ENCODE measurements at places on chromosomes 13 and 19.

DNA sequence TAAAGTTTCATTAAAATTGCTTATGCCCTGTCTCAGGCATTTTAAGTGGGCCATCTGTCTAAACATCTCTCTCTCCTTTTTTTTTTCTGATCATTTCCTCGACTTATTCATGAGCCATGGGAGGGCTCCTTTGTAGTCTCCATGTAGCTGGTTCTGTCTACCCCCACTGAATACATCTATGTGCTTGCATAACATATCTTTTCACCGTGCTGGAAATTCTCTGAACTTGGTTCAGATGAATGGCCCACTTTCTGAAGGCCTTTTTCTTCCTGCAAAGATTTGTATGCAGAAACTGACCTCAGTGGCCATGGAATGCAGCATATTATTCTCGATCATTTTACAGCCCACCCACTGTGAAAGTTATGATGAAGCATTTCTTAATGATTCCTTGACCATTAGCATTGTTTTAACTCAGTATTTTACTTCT lies 225.3 kb downstream of the GGACT start:
- peak; percentile 72 for DNase-seq

DNA sequence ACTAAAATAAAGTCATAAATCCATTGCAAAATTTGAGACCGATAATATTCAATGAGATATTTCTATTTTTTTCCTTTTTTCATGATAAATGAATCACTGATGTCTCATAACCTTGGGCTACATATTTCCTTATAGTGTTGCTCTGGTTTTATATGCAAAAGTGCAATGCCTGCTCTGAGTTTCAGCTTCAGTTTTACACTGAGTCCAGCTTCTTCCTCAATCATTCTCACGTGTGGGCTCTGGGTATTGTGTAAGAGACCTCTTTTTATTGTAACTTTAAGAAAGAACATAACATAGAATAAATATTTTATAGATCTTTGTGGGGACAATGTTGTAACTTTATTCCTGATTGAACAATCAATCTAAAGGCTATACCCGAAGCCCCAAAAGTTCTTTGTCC lies 280.2 kb upstream of the EDNRB start:
- DNase-seq, result no peak

DNA sequence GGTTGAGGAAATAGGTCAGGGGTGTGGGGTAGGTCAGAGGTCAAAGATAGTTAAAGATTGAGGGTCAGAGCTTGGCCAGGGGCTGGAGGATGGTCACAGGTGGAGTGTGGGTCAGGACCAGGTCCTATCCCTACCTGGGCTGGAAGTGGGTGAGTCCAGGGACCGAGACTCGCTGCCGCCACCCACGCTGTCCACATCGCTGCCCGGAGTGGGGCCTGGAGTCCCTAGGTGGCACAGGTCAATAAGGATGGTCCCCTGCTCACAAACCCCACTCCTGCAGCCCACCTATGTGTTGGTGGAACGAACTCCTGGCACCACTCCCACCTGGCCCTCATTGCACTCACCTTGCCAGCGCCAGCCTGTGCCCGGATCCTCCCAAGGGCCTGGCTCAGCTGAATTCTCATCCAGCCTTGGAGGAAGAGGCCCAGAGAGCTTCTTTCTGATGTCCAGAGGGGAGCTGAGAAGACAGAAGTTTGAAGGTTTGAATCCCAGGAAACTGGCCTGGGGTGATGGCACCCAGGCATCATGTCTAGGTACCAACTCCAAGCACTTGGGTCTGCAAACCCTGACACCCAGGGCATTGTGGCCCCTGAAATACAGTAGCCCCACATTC lies 6.8 kb downstream of the GMIP start:
- DNase-seq, result no peak

DNA sequence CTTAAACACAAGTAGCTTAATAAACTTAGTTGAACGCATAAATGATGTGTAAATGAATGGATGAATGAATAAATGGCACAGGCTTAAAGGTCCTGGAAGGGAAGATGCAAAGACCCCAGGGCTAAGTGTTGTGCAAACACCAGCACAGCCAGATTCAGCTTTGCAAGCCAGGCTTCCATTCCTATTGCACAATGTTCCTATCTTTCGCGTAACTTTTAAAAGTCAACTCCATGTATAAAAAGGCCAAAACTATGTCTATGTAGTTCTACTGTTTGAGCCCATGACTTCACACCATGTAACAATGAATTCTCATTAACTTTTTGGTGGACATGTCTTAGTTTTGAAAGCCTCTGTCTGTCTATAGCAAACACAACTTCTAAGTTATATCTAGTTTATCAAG lies 226.0 kb downstream of the NALCN start:
- DNase-seq, result no peak

- DNase-seq, result no peak
These were observed 17.9 kb upstream of the OR10H5 start for GRCh38 chr19:15769586-15769985.

DNA sequence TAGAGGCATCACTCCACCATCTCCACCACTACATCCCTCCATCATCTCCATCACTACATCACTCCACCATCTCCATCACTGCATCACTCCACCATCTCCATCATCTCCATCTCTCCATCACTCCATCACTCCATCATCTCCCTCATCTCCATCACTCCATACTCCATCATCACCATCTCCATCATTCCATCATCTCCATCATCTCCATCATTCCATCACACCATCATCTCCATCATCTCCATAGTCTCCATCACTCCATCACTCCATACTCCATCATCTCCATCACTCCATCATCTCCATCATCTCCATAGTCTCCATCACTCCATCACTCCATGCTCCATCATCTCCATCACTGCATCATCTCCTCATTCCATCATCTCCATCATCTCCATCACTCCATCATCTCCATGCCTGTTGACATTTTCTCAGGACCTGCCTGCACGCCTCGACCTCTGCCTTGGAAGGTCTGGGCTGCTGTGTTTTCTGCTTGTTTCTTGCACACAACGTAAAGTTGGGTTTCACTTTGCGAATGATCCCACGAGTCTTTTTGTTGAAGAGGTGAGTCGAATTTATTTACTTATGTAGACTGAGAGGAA lies 21.2 kb upstream of the RASA3 start:
- no peak for DNase-seq

DNA sequence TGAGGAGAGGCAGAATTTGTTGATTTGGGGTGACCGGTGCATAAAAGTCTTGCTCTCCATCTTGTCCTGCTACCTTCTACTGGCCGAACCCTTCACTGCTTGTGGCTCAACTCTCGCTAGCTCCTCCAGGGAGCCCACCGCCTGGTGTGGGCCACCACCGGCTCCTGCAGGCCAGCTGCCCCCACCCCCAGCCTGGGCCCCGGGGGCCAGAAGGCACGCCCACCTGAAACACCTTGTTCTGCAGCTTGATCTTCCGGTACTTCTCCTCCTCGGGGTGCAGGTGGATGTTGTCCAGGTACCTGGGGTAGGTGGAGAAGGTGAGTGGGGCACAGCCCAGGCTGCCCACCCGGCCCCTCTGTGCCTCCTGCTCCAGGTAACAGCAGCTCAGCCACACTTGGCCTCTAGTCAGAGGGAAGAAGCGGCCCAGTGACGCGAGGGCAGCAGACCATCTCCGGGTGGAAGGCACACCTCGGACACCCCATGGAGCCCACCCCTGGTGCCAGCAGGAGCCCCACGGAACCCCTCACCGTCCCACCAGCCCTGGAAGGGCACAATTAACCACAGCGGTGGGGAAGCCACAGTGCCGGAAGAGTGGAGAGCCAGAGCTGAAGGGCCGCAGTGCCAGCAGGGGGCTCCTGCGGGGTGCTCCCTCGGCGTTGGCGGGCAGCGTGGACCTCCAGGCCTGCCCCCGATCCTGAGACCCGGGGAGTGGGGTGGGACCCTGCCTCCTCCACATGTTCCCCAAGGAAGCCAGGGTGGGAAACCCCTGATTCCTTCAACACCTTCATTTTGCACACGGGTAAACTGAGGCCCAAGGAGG lies 10.1 kb downstream of the UBXN6 start:
- DNase-seq, result no peak

- peak; percentile 78 for DNase-seq
These were observed 3.0 kb downstream of the GADD45B start for GRCh38 chr19:2478756-2479555.

GRCh38 chr13:65943708-65944107 lies 1286.4 kb downstream of the PCDH9 start:
- DNase-seq, result peak; percentile 24

GRCh38 chr19:18206018-18206417 lies 2.2 kb upstream of the RAB3A start:
- no peak for DNase-seq

GRCh38 chr13:35481777-35482176 lies 5.3 kb upstream of the MAB21L1 start:
- DNase-seq, result peak; percentile 51

DNA sequence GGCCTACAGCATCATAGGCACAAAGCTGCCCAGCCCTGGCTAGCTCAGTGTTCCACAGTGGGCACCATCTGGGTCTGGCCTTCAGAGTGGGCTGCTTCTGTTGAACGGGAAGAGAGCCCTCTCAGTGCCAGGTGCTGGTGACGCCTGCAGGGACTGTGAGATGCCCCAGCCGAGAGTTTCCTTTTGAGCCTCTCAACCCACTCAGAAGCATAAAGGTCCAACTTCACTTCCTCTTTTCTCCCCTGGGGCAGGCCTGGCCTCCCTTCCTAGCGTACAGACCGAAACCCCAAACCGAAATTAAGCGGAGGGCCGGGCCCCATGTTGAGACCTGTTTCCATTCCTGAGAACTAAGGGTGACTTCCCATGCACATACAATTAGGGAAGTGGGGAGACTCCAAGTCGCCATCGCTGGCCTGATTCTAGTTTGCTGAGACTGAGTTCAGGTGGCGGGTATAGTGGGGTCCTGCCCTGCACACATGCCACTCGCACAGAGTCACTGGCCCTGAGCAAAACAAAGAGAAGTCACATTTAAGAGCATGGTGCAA lies 6.9 kb downstream of the RAB8A start:
- DNase-seq, result no peak

- DNase-seq, result peak; percentile 23
These were observed 651 bp downstream of the GAPDHS start for GRCh38 chr19:35533822-35534392.

DNA sequence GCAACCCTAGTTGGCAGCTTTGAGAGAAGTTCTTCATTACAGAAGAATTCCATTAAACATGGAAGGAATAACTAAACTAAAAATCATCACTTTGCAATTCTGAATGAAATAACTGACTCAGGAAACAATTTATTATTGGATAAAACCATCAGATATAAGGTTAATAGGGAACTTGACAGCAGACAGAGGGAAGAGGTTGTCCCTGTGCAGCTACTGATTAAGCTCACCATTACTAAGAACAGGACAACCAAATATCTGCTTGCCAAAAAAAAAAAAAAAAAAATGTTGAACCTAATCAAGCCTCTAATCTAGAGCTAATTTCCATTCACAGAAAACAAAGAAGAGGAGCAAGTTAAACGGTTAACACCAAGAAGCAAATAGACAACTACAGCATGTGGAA lies 12.8 kb downstream of the N4BP2L2 start:
- DNase-seq, result no peak

DNA sequence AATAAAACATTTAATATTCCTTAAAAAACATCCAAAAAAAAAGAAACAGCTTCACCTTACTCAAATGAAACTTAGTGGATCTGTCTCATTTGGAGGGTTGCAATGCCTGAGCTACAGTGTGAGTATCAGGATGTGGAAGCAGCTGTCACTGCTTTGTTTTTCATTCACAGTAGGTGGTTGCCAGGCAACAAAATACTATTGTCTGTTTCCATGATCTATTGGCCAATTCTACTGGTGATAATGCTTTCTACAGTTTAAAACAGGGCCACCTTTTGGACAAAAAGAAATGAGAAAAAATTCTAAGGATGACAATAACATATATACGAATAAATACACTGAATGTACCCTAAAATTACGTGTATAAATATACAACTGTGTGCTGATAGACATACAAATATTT lies 3.0 kb downstream of the ENOX1 start:
- peak; percentile 26 for DNase-seq

DNA sequence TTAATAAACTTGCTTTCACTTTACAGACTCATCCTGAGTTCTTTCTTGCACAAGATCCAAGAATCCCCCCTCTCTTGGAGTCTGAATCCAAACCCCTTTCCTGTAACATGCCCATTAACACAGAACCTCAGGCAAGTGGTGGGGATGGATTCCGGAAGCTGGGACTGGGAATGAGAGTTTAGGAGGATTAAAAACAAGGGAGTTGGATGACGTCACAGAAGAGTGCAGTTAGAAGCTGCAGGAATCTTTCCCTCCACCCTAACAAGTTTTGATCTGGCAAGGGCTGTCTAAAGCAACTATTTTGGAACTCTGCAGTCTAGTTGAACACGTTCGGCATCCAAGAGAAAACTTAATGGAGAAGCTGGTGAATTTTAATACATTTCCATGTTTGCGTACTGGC lies 48.2 kb upstream of the PEPD start:
- DNase-seq, result no peak

GRCh38 chr13:111031531-111031961 lies 83.6 kb upstream of the ARHGEF7 start:
- DNase-seq, result peak; percentile 89

- peak; percentile 82 for DNase-seq
These were observed at the start of gene ENOX1 for GRCh38 chr13:43786766-43787517. TSS of gene ENOX1 (minus strand) at chr13:43786972.

GRCh38 chr13:106515635-106516254 lies 19.7 kb downstream of the EFNB2 start:
- DNase-seq, result no peak

DNA sequence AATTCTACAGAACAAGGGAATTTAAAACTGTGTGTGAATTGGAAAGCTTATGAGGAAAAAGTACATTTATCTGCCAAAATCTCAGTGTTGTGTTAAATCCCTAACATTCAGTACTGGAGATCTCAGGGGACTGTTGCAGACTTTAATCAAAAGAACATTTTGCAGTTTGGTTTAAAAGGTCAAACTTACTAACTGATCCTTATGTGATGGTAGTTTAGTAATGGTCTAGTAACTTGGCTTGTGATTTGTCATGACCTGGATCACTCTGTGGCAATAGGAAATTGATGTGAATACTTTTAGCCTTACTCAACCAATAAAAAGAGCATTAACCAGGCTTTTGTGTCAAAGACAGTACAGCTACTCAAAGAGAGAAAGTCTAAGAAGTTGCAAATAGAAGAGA lies 862.1 kb upstream of the MIR17HG start:
- peak; percentile 87 for DNase-seq

GRCh38 chr19:56014765-56015164 lies 28.2 kb downstream of the NLRP5 start:
- no peak for DNase-seq

- DNase-seq, result no peak
These were observed 46.5 kb downstream of the RFX2 start for GRCh38 chr19:6063576-6064335.

GRCh38 chr19:27684293-27684692 lies 1528.7 kb downstream of the UQCRFS1 start:
- DNase-seq, result no peak

GRCh38 chr19:44846455-44847143 lies 502 bp downstream of the NECTIN2 start:
- DNase-seq, result peak; percentile 45

DNA sequence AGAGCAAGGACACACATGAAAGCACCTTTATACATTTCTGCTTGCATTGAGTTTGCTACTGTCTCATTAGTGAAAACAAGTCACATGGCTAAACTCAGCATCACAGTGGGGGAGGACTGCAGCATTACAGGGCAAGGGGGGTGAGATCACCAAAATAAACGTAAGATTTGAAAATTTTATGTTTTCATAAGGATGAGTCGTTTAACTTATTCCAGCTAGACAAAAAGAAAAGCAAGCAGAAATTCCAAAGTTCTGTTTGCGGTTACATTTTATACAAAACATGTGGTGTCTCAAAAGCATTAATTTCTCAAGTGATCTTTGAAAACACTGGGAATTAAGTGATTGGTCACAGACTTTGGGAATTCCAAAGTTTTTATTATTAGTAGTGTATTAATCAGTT lies 261.4 kb upstream of the RXFP2 start:
- peak; percentile 69 for DNase-seq

GRCh38 chr13:27403203-27403678 lies 21.2 kb upstream of the GTF3A start:
- DNase-seq, result peak; percentile 85

Data from EL (cell line).